NCI-H748 treated with DMSO at 0.1 percent for 48 hours (cell line): ENCODE measurements at places on chromosomes 3 and 15.

- no peak for DNase-seq
These were observed 95.9 kb downstream of the SLC49A4 start for GRCh38 chr3:122890720-122891220.

DNA sequence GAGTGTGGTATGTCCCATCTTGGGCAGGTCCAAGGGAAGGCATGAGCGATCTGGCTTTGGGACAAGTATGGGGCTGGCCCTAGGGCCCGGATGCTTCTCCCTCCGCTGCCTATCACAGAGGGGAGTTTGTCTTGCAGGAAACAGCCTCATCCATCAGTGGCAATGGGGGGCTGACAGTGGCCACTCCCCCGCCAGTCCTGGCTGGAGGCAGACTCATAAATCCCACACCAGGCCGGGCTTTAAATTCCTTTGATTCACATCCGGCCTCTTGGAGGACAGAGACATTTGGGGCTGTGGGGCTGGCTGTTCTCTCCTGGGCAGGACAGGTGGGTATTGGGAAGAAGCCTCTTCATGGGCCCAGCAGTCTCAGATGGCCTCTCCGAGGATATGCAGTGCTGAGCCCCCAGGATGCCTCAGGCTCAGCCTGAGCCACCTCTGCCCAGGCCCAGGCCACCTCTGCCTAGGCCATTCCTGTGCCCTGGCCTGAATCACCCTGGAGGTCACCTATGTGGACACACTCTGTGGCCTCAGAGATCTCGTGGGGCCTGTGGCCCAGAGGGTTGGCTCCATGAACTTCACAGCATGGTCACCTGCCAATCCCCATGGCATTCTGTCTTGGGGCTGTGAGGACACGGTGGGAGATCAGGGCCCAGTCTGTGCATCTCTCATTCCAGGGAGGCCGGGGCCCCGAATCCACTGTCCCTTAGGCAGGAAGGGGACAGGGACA lies 84.2 kb upstream of the GOLGA6L4 start:
- no peak for DNase-seq

DNA sequence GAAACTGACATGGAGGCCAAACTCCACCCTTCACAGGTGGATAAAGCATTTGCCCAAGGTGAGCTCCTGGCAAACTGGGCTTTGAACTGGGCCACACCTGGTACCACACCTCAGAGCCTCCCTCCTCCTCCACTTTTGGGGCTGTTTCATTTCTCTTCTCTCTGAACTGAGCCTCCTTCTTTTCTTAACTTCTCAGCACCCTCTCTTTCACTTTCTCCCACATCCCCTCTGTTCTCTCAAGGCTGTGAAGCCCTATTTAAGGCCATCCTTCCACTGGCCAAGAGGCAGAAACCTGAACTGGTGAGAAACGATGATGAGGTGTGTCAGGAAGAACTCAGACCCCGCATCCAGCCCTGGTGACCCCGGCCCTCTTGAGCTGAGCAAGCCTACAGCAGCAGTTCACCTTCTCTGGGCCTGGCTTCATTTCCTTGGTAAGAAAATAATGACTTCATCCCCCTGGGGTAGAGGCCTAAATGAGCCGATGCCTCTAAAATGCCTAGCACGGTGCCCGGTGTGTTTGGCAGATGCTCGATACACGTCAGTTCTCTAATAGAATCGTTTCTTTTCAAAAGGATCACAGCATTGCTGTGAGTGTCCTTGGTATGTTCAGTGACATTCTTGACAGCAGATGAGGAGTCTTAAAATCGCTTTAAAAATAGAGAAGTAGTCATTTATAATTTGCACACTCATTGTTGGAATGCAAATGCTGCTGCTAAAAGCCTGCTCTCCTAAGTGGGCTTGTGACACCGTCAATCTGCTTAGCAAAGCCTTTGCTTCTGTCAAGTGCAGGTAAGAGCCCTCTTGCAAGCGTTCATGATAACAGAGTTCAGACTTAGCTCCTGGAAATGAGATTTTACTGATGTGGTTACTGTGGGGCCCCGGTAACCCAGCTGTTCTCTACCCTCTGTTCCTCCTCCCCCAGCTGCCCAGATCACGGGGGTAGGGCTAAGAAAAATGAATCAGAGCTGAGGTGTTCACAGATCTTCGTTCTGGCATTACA lies 97.7 kb upstream of the ATP2B2 start:
- DNase-seq, result no peak

GRCh38 chr3:39065197-39065596 lies 13.4 kb downstream of the WDR48 start:
- DNase-seq, result no peak

GRCh38 chr15:95228856-95229555 lies 997.6 kb downstream of the MCTP2 start:
- DNase-seq, result no peak

DNA sequence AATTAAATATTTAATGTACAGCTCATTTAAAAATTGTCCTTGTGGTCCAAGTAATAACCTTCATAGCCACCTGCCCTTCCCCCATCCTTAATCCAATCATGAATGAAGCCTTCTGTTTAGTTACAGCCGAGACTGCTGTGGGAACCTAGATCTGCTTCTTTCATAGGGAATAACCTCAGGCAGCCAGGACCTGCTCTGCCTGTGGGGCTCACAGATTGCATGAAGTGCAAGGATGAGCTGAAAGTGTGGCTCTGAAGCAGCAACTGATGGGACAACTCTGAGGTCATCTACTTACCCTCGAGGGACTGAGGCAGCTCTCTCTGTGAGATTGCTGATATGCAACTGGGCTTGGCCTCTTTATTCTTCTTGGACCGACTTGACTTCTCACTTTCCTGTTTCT lies 169.8 kb downstream of the POTEB3 start:
- DNase-seq, result no peak

- DNase-seq, result no peak
These were observed 169.9 kb downstream of the MECOM start for GRCh38 chr3:169493521-169494141.

DNA sequence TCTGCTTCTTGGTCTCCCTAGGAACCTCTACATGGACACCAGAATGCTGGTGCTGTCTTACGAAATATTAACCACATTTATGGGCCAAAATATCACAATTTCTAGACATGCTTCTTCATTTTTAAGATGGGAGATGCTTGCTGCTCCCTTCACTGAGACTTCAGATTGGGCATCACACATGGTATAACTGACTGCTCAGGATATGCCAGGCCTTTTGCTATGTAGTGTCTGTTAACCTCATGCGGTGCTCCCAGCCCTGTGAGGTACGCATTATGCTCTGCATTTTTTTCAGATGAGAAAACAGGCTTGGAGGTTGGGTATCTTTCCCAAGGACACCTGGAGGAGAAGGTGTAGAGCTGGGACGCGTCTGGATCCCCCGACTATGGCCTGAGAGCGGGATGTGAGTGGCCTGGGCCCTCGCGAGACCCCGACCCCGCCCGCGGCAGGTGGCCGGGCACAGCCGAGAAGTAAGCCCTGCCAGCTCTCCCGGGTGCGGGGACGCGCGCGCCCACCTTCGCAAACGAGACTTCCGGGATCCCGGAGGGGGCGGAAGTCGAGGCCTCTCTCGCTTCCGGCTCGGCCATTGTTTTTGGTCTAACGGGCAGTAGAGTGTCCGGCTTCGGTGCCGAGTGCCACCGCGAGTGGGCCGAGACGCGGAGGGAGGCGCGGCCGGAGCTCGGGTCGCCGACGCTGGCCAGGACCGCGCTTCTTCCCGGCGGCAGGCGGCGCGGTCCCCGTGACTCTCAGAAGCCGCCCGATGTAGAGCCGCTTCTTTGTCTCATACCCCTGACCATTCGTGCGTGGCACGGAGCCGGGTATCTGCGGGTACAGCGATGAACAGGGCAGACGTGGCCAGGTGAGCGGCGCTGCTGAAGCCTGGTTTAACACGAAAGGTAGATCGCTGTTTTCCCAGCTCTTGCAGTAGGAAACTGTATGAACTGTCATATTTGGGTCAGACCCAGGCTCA lies at the start of gene ZKSCAN7:
Gene ZKSCAN7 (plus strand): TSS at position 568 of the 967 bp plus-strand sequence. CDS start 1,855 bp downstream, outside the sequence.
- no peak for DNase-seq

DNA sequence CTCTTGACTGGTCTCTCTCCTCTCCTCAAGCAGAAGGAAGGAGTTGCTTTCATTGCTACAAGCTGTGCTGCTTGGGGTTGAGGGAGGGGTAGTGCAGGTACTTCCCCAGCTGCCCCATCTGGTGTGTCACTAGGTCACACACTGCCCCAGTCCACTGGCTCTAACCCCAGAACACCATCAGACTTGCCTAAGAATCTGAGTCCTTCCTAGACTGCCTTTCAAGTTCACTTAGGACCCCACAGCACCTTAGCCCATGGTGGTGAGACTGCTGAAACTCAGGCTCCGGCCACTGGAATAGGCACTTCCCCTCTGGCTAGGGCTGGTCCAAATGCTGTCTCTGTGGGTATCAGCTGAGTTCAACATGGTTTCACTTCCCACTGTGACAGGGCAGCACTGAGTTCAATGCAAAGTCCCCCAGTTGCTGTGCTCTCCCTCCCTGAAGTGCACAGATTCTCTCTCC lies 279.7 kb upstream of the GOLGA6L4 start:
- DNase-seq, result no peak

- no peak for DNase-seq
These were observed 175.9 kb downstream of the RPLP1 start for GRCh38 chr15:69628256-69629093.
